ENCODE measurements at places on chromosomes 3 and 15.

- no peak for DNase-seq
Observed at GRCh38 chr15:22232675-22233074, 152.3 kb downstream of the OR4M2 start.

- no peak for DNase-seq
Observed at GRCh38 chr3:9782770-9783169, 9.5 kb downstream of the TADA3 start.

GRCh38 chr3:172378439-172378838, 69.8 kb downstream of the GHSR start:
- no peak for DNase-seq

DNA sequence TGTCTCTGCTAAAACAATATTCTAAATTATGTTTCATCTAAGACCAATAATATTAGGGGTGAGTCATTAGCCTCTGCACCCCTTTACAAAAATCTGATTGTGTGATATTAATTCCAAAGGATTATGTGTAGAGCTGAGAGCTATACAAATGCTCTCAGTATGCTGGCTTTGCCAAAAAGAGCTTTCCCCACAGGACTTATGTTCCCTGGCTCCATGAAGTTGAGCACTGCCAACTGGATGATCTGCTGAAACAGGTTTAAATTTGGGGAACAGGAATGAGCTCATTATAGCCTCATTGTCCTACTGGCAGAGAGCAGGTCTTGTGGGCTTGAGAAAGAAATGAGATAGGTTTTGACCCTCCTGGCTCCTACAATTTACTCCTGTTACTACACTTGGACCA, 347.8 kb upstream of the LMCD1 start:
- DNase-seq: no peak

DNA sequence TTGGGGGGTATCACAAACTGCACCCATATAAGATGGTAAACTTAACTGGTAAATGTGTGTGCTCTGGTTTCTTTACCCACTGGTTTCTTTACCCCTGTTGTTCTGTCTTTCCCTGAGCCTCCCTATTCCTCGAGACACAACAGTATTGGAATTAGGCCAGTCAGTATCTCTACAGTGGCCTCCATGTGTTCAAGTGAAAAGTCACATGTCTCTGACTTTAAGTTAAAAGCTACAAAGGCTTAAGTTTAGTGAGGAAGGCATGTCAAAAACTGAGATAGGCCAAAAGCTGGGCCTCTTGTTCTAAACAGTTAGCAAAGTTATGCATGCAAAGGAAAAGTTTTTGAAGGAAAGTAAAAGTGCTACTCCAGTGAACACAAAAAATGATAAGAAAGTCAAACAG, 513.3 kb downstream of the ROBO2 start:
- no peak for DNase-seq

DNA sequence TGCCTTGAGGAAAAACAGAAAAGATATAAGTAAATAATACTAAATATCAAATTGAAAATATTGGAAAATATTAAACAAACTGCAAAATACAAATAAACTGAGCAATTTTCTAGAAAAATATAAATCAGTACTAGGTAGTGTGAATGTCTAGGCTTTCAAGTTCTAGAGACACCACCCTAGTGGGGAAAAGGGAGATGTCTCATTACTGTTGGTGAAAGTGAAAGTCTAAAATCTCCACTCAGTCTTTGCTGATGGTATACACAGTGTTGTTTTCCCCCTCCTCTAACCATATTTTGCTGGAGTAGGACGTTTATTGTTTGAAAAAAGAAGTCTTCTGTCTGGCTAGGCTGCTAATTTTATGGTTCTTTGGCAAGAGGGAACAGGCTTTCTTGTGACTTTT, 1368.9 kb downstream of the OTOL1 start:
- DNase-seq: no peak

DNA sequence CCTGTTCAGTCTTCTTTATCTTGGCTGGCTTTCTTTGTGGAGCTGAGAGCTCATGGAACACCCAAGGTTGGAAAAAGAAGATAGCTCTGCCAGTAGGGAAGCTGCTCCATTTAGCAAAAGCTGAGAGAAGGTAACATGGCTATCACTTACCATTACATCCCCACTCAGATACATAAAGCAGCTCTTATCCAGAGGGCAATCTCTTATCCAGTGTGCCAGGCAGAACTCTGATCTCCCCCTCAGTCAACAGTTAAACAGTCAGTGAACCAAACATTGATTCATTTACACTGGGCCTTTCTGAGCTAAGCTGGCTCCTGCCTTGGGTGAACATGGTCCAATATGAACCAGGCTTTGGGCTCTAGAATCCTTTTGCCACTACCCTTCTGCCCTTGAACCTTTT, 624.2 kb downstream of the NTRK3 start:
- no peak for DNase-seq

- no peak for DNase-seq
Observed at GRCh38 chr15:81018197-81018596, 17.5 kb downstream of the TLNRD1 start.

DNA sequence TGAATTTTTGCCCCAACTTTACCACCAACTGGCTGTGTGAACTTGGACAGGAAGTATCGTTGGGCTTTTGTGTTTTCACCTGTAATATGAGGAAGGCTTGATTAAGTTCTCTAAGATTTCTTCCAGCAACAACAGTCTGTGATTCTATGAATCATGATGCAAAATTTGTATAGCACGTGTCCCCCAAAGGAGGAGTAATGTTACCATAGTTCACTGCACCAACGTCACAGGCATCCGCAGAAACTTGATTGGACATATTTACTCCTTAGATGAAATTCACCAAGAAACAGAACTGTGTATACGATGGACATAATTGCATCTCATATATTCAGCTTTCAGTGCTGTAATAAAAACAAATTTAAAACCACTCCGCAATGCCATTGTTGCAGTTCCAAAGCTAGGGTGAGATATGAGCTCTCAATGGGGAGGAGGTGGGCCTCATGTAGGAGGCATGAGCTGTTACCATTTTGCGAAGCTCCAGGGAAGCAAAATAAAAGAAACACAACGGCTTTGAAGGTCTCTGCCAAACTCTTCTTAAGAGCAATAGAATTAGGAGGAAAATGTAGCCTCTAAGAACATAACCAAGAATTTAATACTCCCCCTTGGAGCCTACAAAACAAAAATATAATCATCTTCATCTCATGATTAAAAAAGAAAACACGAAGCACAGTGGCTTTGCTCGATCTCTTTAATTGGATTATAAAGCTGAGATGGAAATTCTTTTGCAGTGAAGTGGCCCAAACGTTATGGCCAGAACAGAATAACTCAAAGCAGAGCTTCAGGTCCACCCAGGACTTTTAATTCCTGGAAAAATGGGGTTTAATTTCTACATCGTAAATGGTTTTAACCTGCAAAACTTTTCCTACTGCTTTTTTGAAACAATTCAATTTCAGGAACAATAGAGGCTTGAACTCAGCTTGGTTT, 80.7 kb downstream of the CHST2 start:
- DNase-seq: no peak

DNA sequence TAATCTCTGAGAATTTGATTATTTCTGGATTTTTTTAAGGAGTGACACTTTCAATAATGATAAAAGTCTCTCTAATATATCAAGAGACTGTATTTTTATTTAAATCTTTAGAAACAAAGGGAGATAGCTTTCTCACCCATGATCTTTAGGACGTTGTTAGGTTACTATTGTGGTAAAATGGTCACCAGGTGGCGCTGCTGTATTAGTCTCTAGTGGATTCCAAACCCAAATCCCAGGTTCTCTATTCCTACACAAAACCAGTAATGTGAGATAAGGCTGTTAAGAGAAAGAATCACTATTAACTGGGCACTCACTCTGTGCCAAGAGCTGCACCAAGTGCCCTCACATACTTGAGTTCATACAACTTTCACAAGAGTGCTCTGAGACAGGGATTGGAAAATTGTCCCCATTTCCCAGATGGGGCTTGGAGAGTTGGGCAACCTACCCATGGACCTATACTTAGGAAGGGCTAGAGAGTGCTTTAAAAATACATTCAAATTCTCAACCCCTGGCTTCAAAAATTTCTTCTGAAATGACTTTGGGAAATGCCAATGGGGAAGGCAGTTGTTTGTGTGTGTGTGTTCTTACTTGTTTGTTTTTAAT, 593.4 kb upstream of the TGFBR2 start:
- DNase-seq: peak; percentile 38

- peak; percentile 91 for DNase-seq
Observed at GRCh38 chr15:74402873-74403587, 30.7 kb downstream of the SEMA7A start.

DNA sequence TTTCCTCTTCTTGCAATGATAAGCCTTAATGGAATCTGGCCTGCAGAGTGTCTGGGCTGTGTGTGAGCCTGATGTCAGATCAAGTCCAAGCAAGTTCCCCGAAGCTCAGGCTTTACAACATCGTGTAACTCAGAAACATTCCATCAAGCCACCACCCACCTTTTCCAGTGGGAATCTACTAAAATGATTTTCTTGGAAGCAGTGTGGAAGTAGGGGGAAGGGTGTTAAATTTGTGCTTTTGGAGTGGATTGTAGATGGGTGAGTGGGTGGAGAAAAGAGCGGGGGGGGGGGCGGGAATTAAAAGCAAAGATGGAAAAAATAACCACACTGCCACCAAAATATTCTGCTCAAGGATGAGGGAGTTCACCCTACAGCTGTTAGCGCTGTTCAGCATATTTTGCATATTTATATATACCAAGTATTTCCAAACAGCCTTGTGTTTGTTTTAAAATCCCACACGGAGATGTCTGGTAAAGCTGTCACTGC, 53.6 kb downstream of the VGLL3 start:
- no peak for DNase-seq

DNA sequence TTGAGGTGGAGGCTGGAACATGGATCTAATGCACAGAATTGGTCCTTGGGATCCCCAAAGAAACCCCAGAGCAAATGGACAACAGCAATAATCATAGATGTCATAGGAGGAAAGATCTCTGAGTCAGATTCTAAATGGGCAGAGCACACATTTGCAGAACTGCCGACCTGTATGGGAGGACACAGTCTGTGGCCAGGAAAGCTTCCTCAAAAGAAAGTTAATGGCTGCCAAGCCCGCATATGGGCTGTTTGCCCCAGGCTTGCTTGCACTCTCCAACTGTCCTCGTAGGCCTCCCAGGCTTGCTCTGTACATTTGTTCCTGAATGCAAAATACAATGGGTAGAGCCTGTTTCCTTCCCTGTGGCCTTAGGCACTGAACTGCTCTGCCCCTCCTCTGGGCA, 102.0 kb upstream of the PLXNA1 start:
- no peak for DNase-seq

GRCh38 chr3:77420336-77420735, 380.4 kb downstream of the ROBO2 start:
- DNase-seq: no peak

GRCh38 chr15:91473894-91474545, 374.0 kb downstream of the SV2B start:
- no peak for DNase-seq

GRCh38 chr15:56532721-56533460, 68.0 kb upstream of the MNS1 start:
- no peak for DNase-seq

- no peak for DNase-seq
Observed at GRCh38 chr3:126446791-126447190, 28.9 kb downstream of the ZXDC start.

DNA sequence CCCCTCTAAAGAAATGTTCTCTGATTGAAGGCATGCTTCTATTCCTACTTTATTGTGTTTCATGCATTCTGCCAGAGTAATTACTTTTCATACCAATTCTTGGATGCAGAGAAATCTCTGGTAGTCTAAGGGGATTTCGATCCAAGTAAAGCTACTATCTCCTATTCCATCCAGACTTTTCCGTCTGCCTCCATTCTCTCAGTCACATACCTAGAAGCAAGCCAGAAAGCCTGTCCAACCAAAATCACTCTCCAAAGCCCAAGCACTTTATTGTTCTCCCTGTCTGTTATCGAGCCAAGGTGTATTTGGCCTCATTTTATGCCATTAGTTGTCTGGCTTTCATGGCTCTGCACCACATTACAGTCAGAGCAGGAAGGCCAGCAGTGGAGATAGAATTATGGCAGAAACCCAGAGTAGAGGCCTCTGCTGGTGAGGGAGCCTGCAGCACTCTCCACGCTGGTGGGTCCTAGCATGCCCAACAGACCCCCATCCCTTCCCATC, 95.9 kb downstream of the SLC49A4 start:
- DNase-seq: no peak

DNA sequence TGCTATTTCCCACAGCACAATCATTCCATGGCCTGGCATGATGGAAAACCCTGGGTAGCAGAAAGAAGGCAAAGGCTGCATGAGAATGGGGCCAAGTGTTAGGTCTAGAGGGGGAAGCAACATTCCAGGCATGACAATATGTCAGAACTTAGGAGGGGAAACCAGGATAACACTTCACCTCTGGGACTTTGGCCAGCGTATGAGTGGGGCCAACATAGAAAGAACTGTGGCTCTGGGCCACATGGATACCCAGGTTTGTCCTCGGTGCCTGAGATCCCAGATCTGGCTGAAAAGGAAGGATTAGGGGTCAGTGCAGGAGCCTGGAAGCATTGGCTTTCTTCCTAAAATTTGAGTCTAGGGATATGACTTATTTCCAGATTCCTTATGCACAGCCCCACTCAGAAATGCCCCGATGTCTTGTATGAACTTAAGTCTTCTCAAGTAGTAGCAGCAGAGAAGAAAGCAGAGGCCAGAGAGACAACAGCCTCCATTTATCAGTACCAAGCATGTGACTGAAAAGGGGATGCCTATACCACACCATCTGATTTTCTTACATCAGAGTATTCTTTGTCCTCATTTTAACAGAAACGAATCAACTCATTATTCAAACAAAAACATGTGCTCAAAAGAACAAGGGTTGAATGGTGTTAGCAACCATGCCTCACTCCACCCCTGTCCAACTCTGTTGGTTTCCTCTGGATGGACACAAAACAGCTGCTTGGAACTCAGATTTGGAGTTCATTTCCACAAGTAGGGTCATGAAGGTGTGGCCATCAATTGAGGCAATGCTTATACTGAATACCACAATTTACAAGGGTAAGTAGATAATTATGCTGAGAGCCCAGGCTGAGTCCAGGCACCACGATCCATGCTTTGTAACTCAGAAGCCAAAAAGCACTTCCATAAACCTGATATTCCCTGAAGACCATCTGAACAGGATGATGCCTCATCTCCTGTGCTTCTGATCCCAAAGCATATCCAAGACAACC, 43.7 kb upstream of the NDUFB4 start:
- no peak for DNase-seq

DNA sequence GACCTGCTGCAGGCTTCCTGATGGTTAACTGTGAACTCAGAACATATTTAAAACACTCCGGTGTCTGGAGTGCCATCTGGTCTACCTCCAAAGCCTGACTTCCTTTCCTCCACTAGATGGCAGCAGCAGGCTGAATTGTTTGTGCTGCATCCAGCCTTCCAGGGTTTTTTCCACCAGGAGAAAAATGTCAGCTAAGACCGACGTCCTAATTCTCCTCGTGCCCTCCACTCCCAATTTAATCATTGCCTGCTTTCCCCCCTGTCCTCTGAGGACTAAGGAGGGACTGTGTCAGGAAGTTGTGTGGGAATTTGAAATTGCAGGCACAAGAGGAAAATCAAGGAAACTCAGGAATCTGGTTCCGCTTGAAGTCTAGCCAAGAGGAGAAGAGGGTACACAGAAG, 165.2 kb upstream of the UMPS start:
- peak; percentile 61 for DNase-seq

GRCh38 chr3:57268416-57268815, 24.1 kb downstream of the ASB14 start:
- no peak for DNase-seq

- peak; percentile 59 for DNase-seq
Observed at GRCh38 chr3:58052373-58053273, 44.4 kb downstream of the FLNB start.
